ENCODE measurements at places on chromosomes 16 and 17. TPM values are rescaled to one million over a fixed set of nuclear protein-coding genes. Genes with fewer than 3 reads are reported as not detected.
A peak's percentile ranks its signal among the peaks of the same experiment; 100 is the strongest.

GRCh38 chr17:37388266-37388665, 12.5 kb downstream of the C17orf78 start:
- H3K27me3 ChIP-seq = no peaks in the 10 kb centered on the region
- no peak for DNase-seq
- H3K4me3 ChIP-seq = no peak overlapping the region
- H3K4me1 ChIP-seq = no peaks in the 10 kb centered on the region

- no peaks in the 10 kb centered on the region for H3K27me3 ChIP-seq
- H3K27ac ChIP-seq = no peak overlapping the region
- no peaks in the 10 kb centered on the region for H3K4me1 ChIP-seq
- DNase-seq = no peak
- H3K36me3 ChIP-seq = peaks cover 100% of the 10 kb centered on the region
Observed at GRCh38 chr17:17252149-17252661, 15.2 kb upstream of the FLCN start.

DNA sequence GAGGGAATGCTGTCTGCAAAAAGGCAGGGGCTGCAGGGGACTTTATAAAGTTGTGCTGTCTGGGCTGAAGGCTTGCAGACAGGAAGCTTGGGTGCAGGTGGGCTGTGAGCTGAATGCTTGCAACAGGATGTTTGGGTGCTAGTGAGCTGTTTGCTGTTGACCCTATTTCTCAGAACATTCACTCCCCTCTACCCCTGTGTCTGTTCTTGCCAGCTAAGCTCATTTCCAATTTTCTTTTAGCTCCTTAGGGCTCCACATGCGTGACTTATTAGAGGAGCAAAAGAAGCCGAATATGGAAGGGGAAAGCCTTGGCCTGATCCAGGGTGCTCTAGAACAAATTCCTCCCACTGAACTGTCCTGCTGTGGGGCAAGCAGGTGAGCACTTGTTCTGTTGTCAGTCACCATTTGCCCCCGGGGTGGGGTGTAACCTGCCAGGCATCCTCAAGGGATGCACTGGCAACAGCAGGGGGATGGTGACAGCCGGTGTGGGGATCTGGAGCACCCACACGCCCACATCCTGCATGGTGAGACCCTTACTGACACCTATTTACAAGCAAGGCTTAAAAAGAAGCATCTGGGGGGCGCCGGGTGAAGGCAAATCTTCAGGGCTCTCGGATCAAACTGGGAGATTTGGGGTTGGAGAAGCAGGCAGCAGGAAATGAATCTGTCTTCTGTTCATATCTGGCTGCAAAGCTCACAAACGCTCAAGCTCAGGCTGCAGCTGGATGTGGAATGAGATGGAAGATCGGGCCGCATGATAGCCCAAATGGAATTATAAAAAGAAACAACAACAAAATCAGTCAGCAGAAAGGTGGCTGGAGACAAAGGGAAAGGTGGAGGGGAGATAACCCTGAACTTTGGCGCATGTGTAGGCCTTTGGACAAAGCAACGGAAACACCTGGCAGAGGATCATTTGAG, 21.1 kb upstream of the NUP93 start:
- DNase-seq = no peak
- no peak overlapping the region for H3K4me3 ChIP-seq
- H3K4me1 ChIP-seq = no peaks in the 10 kb centered on the region
- H3K27me3 ChIP-seq = no peaks in the 10 kb centered on the region
- no peaks in the 10 kb centered on the region for H3K36me3 ChIP-seq

- no peaks in the 10 kb centered on the region for H3K4me1 ChIP-seq
- H3K27me3 ChIP-seq = no peaks in the 10 kb centered on the region
- H3K27ac ChIP-seq = no peak overlapping the region
- H3K4me3 ChIP-seq = no peak overlapping the region
Observed at GRCh38 chr16:86052926-86053325, 154.0 kb downstream of the IRF8 start.

DNA sequence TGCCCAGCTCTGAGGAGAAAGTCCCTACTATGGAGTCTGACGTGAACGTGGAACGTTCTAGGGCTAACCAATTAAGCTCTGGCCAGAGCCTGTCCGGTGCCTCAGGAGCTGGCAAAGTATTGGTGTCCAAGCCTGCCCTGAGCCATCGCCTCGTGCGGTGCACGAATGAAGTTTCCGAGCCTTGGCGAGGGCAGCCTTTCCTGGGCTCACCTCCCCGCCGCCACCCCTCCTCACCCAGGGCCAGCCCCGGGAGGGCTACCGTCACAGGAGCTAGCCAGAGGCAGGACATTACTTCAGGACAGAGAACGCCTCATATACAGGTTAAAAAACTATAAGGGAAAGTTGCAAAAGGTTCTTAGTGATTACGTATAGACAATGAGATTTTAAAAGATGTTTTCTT, 23.6 kb upstream of the TRAP1 start:
- H3K4me3 ChIP-seq = no peak overlapping the region
- DNase-seq = no peak
- H3K4me1 ChIP-seq = no peaks in the 10 kb centered on the region
- H3K27me3 ChIP-seq = no peaks in the 10 kb centered on the region
- peaks cover 91% of the 10 kb centered on the region for H3K36me3 ChIP-seq

DNA sequence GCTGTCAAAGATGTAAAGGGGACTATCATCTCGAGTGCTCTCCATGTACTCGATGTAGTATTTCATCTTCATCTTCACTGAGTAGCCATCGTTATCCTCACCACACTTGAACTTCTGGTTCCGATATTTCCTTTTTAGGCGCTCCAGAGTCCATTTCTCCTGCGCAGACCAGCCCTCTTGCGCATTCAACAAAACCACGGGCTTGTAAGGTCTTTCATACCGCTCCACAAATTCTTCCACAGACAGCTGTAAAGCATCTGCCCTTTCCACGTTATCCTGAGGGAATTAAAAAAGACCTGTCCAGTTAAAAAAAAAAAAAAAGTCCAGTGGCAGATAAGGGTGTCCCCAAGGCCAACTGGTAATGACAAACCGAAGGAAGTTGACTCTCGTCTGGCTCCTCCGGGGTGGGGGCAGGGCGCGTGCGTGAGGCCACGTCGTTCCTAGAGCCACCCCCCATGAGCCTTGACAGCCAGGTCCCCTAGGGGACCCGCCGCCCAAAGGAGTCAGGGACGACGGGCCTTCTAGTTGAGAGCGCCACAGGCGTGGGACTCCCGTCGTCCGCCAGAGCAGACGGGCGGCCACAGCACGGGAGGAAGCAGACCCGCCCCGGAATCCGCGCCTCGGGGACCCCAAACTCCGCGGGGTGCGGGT, 701 bp downstream of the JMJD6 start:
- H3K36me3 ChIP-seq = peaks cover 51% of the 10 kb centered on the region
- H3K27ac ChIP-seq = peak overlapping the region; percentile 98
- H3K4me1 ChIP-seq = peaks cover 81% of the 10 kb centered on the region

DNA sequence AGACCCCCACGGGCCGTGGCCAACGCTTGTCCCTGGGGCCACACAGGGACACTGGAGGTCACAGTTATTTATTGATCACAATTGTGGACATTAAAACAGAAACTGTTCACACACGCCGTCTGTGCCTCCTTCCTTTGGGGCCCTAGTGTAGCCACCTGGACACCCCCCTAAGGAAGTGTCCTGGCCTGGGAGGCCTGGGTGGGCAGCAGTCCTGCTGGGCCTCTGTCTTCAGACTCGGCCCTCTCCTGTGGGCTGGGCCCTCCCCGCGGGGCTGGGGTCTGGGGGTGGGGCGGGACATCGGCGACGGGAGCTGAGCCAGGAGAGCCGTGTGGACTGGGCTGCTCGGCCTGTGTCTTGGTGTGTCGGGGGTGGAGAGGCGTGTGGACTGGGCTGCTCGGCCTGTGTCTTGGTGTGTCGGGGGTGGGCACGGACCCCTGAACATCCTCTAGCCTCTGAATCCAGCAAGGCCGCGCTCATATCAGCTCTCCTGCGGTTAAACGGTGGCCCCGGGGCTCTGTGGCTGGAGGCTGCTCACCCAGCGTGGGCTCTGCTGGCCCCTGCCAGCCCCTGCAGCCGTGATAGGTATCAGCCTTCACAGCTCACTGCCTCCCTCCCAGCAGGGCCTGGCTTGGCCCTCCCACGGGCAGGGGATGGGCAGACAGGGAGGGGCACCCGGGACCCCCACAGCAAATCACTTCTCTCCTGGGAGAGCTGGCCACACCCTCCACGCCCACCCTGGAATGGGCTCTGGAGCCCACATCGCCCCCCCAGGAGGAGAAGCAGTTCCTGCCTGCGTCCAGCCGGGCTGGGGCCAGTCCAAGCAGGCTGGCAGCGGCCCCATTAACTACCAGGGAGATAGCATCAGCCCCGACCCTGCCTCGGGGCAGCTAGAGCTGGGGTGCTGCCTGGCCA, 1.1 kb upstream of the NHLRC4 start:
- peaks cover 55% of the 10 kb centered on the region for H3K4me1 ChIP-seq
- no peaks in the 10 kb centered on the region for H3K36me3 ChIP-seq
- H3K4me3 ChIP-seq = no peak overlapping the region
- peak; percentile 74 for DNase-seq
- H3K27me3 ChIP-seq = peaks cover 8% of the 10 kb centered on the region
- H3K27ac ChIP-seq = no peak overlapping the region

GRCh38 chr17:8192070-8192815, 2.3 kb upstream of the BORCS6 start:
- DNase-seq = peak; percentile 78
- no peaks in the 10 kb centered on the region for H3K36me3 ChIP-seq
- peak overlapping the region; percentile 34 for H3K4me3 ChIP-seq
- H3K27ac ChIP-seq = peak overlapping the region; percentile 84
- no peaks in the 10 kb centered on the region for H3K27me3 ChIP-seq
- H3K4me1 ChIP-seq = peaks cover 50% of the 10 kb centered on the region

- DNase-seq = peak; percentile 77
- H3K27ac ChIP-seq = no peak overlapping the region
- H3K27me3 ChIP-seq = no peaks in the 10 kb centered on the region
- H3K36me3 ChIP-seq = no peaks in the 10 kb centered on the region
Observed at GRCh38 chr16:27795992-27796614, 246.2 kb downstream of the KATNIP start.

Gene KRTAP4-3
- total RNA-seq = not detected

Gene PPY
- not detected for total RNA-seq
